Stimulated activated CD4-positive, alpha-beta T cell treated with anti-CD3 and anti-CD28 coated beads, Interleukin-15, amount 100 ng/mL, for 1 hour (primary cell): ENCODE measurements at places on chromosomes 3 and 15.

GRCh38 chr3:126208182-126208581 lies 27.8 kb upstream of the ALDH1L1 start:
- no peak for DNase-seq

GRCh38 chr3:128313935-128314334 lies 152.8 kb downstream of the DNAJB8 start:
- DNase-seq: no peak

DNA sequence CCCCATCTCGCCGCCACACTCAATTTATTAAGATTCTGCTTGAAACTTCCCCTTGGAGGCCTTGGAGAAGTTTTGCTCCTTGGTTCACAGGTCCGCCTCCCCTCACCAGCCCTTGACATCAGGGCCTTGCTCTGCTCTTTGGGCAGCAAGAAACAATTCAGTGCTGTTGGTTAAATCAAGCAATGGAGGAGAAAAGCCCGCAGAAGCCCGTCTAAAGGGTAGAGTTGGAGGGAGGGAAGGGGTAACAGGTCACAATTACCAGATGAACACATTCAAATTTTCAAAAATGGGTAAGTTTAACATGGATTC lies 429 bp downstream of the PARP9 start:
- DNase-seq: no peak

DNA sequence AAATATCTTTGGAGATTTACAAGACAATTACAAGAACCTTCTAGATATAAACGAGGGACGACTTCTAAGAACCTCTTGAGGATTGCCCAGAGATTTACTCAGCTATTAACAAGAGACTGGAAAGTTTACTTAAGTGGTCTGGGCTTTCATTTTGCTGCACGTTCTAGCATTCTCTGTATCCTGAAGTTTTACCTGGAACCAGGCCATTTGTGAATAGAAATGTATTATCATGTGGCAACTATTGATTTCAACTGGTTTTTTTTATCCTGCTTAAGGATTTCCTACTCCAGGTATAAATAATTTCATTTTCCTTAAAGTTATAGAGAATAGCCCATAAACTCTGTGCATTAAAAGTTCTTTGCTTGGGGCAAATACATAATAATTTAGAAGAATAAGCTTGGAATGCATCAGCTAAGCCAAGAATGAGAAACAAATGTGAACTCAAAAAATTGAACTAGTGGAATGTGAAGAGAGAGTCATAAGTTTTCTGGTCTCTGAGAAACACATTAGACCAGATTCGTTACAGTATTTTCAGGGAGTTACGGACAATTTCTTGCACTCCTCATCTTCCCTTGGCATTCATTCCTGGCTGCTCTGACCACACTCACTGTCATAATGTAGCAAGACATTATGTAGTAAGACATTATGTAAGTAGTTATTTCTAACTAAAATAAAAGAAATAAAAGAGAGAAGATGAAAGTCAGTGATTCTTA lies 1.3 kb downstream of the AQP9 start:
- DNase-seq: no peak

DNA sequence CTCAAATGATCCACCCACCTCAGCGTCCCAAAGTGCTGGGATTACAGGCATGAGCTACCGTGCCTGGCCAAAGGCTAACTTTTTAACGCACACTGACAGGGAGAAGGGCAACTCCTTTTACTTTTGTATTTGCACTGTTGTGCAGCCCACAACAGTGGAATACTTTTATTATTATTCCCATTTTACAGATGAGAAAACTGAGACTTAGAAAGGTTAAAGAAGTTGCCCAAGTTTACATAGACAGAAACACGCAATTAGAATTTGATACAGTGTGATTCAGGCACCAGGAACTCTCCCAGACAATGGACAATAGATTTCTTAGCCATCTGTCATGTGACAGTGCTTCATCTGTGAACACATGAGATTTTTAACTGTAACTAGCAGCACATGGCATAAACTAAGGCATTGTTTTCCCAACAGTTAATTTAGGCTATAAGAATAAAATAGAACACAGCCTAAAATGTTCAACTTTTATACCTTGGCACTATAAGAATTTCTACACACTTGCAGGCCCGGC lies 18.8 kb downstream of the STAG1 start:
- DNase-seq: no peak

DNA sequence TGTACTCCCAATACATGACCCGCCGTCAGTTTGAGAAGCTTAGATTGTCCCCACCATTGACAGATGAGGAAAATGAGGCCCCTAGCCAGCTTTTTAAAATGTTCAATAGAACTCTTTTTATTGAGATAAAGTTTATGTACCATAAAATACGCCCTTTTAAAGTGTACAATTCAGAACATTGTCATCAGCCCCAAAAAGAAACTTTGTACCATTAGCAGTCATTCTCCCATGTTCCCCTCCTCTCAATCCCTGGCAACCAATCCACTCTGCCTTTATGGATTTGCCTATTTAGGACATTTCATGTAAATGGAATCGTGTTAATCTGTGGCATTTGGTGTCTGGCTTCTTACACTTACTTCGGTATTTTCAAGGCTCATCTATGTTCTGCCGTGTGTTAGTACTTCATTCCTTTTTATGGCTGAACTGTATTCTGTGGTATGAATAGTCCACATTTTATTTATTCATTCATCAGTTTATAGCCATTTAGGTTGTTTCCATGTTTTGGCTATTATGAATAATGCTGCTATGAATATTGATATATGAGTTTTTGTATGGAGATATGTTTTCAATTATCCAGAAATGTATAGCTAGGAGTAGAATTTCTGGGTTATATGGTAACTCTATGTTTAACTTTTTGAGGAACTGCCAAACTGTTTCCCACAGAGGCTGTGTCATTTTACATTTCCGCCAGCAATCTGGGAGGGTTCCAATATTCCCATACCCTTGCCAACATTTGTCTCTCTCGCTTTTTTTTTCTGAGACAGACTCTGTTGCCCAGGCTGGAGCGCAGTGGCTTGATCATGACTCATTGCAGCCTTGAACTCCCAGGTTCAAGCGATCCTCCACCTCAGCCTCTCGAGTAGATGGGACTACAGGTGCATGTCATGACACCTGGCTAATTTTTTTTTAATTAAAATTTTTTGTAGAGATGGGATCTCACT lies 15.3 kb upstream of the PTPN23 start:
- DNase-seq: no peak

DNA sequence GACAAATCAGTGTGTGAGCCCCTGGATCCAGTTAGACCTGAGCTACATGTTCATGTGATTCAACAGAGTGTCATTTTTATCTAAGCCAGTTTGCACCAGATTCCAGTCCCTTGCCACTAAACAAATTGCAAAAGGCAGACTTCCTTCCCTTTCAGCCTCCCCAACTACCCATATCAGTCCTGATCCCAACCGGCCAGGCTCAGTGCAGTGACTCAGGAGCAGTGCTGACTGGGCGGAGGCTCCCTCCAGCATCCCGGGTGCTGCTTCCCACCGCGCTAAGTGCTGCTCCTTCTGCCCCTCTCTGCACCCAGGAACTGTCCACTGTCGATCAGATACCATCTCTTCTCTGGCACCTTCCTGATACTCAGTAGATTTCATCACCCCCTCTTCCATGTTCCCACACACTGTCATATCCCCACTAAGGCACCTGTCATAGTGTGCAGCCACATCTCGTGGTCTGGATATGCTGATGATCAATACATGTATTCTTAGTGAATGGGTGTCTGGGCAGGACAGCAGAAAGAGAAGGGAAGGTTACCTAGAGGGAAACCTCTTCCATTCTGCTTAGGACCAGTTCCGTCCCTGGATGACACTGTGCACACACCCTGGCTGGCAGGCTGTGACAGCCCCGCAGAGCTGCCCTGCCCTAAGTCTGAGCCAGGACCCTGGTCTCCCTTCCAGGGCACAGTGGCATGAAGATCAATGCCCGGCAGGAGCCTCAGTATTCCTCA lies 108.8 kb upstream of the RAD18 start:
- no peak for DNase-seq

DNA sequence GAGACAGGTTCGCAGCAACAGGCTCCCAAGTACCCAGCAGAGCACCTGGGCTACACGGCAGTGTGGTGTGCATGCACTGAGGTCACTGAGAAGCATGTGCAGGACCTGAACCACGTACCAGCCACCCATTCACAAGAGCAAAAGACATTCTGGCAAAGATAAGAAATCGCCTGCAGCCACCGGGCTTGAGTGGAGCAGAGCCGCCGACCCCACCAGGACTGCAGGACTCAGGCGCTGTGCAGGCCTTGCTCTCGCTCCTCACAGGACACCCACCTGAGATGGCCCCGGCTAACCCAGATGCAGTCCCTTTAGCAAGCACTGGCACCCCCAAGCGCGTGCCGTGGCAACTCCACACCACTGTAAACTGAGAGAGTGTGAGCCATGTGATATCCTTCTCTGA lies 32.3 kb upstream of the OCA2 start:
- DNase-seq: no peak

DNA sequence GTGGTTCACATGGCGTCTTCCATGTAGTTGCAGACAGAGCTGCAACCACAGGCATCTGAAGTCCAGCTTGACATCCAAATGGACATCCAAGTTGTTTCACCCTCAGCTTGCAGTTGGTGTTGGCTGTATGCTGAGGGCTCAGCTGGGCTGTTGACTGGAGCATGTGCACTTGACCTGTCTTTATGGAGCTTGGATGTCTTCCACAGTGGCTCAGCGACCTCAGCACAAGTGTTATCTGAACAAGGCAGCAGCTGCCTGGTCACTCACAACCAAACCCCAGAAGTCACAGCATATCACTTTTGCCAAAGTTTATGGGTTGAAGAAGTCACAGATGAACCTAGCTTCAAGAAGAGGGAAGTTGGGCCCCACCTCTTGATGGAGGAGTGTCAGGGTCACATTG lies 92.9 kb downstream of the TPRA1 start:
- DNase-seq: no peak

DNA sequence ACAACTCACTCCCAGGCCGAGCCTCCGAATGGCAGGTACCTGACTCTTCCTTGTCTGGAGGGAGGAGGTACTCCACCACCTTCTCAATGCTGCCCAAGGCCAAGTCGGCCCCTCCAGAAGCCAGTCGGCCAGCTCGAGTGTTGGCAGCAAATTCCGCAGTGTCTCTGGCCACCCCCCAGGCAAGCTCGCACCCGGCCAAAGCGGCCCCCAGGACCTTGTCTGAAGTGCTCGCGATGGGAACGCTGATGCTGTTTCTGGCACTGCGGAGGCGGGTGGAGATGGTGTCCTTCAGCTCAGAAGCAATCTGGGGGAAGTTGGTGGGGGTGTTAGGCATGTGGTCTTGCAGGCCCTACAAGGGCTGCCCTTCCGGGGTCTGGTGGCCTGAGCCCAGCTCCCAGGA lies 9.2 kb downstream of the PLIN1 start:
- DNase-seq: no peak

GRCh38 chr15:58520464-58520863 lies 88.7 kb downstream of the LIPC start:
- DNase-seq: no peak

GRCh38 chr3:66572938-66573710 lies 72.3 kb upstream of the LRIG1 start:
- no peak for DNase-seq
